ENCODE measurements at places on chromosomes 7 and 10.

- no peak for DNase-seq
Measured at GRCh38 chr10:59553162-59553900, 156.3 kb downstream of the SLC16A9 start.

- DNase-seq = peak; percentile 75
Measured at GRCh38 chr7:24727154-24728120, 29.8 kb downstream of the GSDME start.

DNA sequence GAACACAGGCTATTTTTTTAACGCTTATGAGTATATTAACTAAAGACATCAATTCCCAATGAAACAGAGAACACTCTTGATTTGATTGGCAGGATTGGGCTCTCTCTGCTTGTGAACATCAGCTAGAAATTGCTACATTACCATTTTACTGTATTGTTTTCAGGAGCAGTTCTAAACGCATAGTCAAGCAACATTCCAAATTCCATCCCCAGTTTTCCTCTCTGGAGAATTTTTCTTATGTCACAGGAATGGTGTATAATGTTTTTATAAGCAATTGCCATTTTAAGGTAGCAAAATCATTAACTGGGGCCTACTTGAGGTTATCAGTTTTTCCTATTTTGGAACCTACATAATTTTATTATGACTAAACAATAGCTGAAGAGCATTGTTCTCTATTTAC lies 276.9 kb upstream of the LRRN3 start:
- no peak for DNase-seq

GRCh38 chr7:138848056-138848980 lies 50.3 kb upstream of the ATP6V0A4 start:
- peak; percentile 8 for DNase-seq

DNA sequence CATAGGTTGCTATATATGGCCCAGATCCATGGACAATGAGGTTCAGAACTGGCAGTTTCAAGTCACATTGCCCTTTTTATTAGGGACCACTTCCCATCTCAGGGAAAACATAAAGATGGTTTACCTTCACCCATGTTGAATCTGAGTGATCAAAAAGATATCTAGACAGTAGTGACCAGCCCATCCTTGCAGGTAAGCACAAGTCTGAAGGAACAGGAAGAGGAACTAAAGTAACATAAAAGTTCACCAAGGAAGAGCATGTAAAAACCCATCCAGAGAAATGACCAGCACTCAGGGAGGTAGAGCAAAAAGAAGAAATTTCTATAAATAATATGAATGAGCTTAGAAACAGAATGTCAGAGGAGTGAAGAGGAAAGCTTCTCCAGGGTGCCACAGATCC lies 382.5 kb downstream of the PARD3 start:
- no peak for DNase-seq

DNA sequence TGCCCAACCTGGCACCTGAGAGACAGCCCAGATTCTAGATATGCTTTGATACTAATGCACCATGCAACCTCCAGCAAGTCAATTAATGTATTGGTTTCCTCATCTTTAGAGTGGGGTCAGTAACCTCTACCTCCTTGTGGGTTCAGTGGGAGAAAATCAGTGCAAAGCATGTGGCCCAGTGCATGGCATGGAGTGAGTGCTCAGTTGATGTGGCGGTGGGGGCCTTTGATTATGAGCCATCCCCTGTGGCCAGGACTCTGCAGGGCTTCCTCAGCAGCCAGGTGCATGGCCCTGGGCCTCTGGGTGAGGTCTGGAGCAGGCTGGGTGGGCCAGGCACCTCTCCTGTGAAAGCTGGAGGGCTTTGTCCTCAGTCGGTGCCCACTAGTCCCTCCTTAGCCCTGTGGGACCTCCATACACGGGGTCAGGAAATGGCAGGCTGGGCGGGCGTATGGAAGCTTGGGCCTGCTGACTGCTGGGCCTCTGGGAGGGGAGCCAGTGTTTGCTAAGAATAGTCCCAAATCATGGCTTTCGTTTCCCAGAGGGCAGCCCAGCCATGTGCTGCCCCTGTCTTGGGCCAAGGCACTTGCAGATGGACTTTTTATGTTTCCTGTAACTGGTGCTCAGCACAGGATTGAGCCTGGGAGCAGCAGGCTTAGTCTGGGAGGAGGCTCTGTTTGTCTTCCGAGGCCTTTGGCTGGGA lies 3.4 kb downstream of the PALD1 start:
- no peak for DNase-seq

- DNase-seq = no peak
Measured at GRCh38 chr10:87622314-87623004, 37.2 kb upstream of the PAPSS2 start.

DNA sequence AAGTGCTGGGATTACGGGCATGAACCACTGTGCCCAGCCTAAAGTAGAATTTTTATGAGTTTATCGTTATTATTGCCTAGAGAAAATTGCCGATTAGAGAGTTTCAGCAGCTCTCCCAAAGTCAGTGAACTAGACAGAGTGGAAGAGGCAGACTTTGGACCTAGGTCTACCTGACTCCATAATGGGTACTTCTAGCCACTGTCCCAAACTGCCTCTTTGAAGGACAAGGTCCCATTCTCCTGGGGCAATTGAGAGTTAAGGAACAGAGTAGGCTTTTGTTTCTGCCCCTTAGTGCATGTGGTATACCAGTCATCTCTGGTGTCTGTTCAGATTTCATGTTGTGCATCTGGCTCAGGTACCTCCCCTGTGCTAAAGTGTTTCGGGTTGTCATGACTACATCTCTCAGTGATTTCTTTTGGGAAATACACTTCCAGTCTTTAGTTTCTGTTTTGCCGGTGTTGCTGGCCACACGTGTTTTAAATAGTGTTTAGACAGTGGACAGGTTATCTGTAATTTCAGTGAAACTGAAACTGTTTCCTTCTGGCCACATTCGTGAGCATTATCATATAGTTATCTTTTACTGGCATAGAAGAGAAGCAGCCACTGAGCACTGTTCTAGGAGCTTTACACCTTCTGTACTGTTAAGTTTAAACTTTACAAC lies 4.7 kb downstream of the TMEM236 start:
- peak; percentile 40 for DNase-seq

GRCh38 chr10:472241-472910 lies 217.1 kb downstream of the DIP2C start:
- no peak for DNase-seq

DNA sequence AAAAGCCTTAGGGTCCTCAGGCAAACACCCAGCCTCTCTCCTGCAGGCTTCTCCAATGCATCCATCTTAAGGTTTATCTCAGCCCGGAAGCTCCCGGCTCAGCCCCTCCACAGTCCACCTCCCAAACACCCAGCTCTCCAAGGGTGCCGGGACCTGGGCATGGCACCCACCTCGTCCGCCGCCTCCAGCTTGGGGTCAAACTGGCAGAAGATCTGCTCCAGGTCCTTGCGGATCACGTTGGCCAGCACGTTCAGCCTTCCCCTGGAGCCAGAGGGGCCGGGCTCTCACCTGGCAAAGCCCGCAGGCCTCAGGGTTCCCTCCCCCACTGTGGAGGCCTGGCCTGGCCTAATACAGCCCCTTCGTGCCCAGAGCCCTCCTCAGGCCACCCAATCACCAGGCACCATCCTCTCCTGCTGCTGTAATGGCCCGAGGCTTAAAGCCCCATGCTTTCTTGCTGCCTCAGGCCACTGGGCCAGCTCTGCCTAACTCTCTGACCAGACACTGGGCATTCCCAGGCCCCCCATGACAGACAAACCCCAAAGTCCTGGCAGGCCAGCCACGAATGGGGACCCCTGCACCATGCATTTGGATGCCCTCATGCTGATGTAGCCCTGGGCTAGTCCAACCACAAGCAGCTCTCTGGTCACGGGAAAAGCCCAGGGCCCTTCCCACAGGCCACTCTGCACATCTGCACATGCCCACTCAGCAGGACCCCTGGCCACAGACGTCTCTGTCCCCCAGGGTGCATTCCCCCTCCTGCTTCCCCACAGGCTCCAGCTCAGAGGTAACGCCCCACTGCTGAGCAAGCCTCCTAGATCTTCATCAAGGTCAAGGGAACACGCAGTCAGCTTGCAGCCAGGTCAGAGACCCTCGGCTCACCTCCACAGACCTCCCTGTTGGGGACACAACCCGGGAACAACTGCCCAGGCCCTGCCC lies 12.3 kb downstream of the OGDHL start:
- no peak for DNase-seq

GRCh38 chr10:32148864-32149251 lies 92.6 kb upstream of the KIF5B start:
- no peak for DNase-seq

GRCh38 chr7:20798081-20798693 lies 11.5 kb upstream of the SP8 start:
- DNase-seq = peak; percentile 11

DNA sequence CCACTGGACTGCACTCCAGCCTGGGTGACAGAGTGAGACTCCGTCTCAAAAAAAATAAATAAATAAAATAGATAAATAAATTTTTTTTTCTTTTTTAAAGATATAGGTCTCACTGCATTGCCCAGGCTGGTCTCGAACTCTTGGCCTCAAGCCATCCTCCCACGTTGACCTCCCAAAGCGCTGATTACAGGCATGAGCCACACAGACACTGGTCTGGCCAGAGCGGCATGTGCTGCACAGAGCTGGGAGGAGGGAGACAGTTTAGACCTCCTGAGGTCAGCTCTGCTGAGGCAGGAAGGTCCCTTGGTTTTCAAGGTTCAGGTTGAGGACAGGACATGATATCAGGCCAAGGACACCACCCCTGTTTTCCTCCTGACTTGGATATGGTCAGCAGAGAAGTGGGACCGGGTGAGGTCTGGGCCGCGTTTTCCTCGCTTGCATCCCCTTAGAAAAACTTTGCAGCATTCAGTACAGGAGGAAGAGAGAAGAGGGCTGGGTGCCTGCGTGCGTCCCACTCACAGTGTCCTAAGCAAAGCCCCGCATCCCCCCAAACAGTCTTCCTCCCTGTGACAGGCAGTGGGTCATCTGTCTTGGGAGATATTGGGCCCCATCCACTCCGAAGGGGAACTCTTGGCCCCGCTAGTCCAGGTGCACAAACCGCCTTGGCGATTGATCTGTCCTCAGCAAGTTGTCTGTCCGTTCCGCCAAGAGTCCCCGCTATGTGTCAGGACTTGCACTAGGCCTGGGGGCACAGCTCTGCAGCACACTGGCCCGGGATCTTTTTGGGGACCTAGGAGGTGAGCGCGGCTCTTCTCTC lies 56.1 kb downstream of the ZNF727 start:
- no peak for DNase-seq
